ENCODE measurements at places on chromosomes 2 and 18.

DNA sequence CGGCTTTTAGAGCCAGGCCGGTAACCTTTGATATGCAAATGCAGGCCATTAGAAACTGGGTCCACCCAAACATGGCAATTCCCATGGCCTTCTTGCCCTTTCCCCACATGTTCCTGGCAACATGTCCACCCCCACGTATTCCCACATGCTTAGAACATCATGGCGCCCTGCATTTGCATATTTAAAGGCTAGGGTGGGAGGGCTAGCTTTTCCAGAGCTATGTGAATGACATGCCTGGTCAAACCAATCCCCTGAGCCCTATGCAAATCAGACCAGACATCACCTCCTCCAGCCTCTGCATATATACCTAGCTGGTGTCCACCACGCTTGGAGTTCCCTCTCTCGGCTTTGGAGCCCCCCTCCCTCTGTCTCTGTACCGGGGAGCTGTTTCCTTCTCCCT is 481.9 kb downstream of the CDH2 start:
- no peak for DNase-seq

DNA sequence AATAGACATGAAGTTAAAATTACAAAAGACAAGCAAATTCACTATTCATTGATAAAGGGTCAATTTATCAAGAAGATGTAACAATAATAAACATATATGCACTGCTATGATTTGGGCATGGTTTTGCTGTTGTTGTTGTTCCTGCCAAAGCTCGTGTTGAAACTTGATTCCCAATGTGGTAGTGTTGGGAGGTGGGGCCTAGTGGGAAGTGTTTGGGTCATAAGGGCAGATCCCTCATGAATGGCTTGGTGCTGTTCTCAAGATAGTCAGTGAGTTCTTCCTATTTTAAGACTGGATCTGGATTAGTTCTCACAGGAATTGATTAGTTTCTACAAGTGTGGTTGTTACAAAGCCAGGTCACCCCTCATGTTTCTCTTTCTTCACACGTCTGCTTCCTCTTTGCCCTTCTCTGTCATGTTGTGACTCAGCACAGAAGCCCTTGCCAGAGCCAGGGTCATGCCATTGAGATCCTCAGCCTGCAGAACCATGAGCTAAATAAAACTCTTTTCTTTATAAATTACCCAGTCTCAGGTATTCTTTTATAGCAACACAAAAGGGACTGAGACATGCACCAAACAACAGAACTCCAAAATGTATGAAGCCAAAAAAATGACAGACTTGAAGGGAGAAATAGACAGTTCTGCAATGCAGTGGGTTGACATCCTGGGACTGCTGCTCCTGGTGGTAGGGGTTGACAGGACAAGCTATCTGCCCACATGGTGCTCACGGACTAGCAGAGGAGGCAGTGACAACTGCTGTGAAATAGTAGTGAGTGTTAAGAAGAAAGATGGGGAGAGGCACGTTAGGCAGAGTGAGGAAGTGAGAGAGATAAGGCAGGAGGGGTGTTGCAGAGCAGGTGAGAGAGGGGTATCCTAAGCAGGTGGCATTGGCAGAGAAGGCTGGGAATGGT is 18.6 kb upstream of the SKA1 start:
- DNase-seq = no peak

- no peak for DNase-seq
Measured at GRCh38 chr2:134683561-134684112, 35.2 kb downstream of the TMEM163 start.

GRCh38 chr2:168338803-168339437 is 91.5 kb upstream of the STK39 start:
- DNase-seq = no peak

DNA sequence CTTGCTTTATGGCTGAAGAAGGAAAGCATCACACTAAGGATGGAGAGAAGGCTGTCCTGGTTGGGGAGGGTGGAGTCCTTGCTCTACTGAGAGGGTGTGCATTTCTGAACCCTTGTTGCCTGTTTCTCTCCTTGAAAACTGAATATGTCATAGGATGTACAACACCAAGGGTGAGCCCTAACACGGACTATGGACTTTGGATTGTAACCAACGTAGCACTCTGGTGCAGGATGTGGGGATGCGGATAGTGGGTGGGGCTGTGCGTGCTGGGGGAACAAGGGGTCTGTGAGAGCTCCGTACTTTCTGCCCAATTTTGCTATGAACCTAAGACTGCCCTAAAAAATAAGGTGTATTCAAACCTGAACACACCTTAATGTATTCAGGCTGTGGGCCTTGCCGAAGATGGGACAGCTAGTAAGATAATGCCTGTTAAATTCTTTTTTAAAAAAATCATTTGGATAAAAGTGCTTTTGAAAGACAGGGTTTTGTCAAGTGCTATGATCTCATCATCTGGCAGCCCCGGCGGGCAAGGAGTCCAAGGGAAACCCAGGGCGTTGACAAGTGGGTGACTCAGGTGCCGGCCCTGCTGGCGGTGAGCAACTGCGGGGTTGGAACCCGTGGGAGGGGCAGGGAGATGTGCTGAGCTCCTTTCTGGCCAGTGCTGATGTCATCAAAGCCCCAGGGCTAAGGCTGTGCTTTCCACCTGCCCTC is 54.0 kb downstream of the GATA6 start:
- no peak for DNase-seq

DNA sequence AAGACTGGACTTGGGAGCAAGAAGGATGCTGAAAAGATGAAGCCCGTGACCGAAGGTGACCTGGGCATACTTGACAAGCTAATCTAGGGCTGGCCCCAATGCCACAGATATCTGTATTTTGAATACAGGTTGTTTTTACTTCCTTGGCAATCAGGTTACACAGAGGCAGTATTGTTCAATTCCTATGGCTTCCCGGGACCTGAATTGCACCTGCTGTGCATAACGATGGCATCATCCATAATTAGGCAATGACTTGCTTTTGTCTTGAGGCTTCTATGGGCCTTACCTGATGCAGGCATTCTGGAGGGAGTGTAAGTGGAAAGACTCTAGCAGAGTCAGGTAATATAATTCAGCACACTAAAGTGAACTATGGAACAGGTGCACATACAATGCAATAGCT is 60.6 kb upstream of the CUL3 start:
- no peak for DNase-seq

DNA sequence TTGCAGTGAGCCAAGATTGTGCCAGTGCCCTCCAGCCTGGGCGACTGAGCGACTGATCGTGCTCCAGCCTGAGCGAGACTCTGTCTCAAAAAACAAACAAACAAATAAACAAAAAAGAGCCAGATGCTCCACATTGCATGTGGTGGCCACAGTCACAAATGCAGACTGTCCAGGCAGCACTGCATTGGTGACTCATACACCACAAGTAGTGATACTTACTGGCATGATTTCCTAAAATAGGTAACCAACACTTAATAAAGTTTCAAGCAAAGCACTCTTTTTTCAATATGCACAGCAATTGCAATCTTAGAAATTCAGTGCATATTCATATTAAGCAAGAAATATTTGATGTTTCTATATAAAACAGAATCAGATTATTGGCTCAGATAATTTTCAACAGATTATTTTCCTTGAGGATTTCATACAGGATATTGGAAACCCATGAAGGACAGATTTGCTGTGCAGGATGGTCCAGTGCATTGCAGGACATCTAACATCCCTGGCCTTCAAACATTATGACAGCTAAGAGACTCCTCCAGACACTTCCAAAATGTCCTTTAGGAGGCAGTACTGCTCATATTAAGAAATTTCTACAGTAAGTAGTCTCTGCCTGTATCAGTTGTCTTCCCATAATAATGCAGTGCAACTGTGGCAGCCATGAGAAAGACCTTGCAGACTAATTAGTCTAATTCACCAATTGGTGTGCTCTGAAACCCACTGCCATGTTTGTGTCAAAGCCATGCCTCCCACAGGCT is 10.5 kb upstream of the SLC1A4 start:
- no peak for DNase-seq

DNA sequence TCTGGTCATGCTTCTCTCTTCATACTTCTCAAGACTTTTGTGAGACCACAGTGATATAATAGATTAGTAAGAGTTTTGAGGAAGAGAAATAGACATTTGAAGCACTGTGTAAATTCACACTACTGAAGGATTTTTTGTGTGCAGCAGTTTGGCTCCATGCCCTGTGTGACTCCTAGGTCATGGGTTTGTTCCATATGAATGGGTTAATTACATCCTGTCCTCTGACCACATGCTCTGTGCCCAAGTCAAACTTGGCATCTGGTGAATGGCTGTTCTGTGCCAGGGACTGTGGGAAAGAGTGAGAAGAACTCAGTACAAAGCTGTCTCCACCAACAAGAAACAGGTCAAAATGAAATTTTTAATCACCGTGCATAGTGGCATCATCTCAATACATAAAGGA is 304.0 kb downstream of the LNPK start:
- DNase-seq = no peak

- DNase-seq = no peak
Measured at GRCh38 chr18:59446012-59446411, 86.9 kb upstream of the LMAN1 start.

GRCh38 chr2:213224366-213224765 is 59.9 kb upstream of the SPAG16 start:
- no peak for DNase-seq

DNA sequence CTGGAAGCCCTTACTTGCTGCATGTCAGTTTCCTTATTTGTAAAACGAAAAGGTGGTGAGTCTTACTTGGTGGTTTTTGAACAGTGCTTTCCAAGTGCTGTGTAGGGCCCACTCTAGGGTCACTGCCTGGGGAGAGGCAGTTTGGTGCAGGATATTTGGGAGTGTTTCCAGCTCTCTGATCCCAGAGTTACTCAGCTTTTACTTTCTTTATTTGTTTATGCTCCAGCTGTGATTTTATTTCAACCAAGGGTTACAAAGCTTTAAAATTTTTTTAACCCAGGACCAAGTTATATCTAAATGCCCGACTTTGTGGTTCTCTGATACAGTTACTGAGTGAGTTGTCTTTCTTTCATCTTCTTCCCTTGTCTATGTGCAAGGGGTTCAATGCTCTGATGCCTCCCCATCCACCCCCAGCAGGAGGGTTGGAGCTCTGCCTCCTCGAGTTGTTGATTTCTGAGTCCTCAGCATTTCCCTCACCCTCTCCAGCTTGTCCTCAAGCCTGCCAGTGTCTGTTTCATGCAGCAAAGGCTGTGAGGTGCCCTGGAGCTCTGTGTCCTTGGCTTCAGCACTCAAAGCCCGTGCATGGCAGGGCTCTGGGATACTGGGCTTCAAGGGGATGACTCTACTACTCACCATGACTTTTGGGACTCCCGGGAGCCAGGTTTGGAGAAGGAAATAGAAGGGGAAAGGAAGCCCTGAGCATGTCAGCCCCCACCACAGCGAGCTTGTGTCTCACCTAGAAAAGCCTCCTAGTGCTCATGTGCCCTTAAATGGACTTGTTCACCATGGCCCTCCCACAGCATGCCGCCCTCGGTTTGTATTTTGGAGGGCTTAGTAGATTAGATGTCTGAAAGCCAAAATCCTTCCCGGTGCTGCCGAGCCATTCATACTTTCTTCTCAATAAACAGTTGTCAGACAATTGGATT is 236.8 kb downstream of the SETBP1 start:
- no peak for DNase-seq

GRCh38 chr2:134601264-134601663 is 117.5 kb downstream of the TMEM163 start:
- no peak for DNase-seq

GRCh38 chr2:36163520-36164254 is 191.9 kb upstream of the CRIM1 start:
- no peak for DNase-seq

DNA sequence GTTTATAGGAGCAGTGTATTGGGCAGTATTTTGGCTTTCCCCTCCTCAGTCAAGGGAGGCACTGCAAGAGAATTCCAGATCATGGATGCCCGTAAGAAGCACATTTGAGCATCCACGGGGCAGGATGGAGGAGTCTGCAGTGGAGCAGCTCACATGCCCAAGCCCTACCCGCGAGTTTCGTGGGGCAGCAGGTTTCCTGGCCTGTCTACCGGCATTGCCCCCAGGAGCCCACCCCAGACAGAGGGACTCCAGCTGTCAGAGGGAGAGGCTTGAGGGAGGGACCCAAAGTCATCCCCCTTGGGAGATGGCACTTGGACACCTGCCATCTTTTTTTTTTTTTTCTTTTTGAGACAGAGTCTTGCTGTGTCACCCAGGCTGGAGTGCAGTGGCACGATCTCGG is 31.3 kb downstream of the TMEM177 start:
- DNase-seq = no peak

DNA sequence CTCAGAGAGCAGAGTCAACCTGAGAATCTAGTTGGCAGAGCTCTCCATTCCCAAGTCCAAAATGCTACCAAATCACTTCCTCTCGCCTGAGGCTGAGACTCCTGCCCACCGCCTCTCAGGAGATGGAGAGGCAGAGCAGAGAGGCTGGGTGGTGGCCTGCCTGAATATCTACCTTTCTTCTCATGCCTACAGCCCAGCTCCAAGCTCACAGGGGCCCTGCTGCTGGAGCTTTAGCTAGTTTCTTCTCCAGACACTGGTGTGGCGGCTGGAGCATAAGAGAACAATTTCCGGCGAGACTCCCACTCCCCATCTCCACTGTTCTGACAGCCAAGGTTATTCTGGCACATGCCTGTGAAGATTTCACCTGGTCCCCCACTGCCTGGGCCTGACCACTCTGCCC is 8.1 kb upstream of the CYP26B1 start:
- DNase-seq = no peak

GRCh38 chr18:8970843-8971242 is 131.7 kb upstream of the NDUFV2 start:
- DNase-seq = no peak

GRCh38 chr2:170365686-170366085 is 187.7 kb downstream of the MYO3B start:
- DNase-seq = no peak

DNA sequence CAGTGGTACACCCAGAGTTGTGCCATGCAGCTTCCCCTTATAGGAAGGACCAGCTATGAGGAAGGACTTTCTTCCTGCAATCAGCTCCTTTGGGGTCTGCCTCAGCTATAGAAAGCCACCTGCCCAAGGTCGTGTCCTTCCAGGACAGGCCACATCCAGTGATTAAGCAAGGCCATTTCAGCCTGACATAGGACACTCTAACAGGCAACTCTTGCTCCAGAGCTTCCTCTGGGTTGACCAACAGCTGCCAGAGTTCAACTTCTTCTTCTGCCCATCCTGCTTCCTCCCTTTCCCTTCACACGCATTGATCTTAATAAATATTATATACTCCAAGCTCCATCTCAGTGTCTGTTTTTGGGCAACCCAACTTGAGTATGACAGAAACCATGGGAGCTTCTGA is 12.8 kb downstream of the LRP2 start:
- no peak for DNase-seq

GRCh38 chr2:86675511-86676015 is 44.5 kb upstream of the RMND5A start:
- peak; percentile 48 for DNase-seq

GRCh38 chr18:77044866-77045664 is 87.5 kb downstream of the MBP start:
- no peak for DNase-seq
